ENCODE measurements at places on chromosomes 5 and 9.

GRCh38 chr5:33114361-33114760, 326.4 kb upstream of the TARS1 start:
- DNase-seq, result no peak

GRCh38 chr5:140039561-140039960, 3.5 kb downstream of the NRG2 start:
- no peak for DNase-seq

DNA sequence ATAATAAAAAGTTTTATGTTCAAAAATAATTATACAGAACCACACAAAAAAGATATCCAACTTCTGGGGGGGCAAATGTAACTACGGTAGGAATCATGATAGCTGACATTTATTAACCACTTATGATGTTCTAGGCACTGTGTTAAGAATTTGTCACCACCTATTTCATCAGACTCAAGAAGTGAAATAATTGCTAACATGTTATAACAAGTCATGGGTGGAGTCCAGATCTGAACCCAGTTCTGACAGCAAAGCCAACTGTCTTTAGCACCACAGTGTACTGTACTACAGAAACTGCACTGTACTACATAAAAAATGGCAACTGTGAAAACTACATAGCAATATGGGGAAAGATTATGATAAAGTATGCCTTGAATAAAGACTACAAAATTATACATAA, 3.0 kb upstream of the SAP30L start:
- no peak for DNase-seq

DNA sequence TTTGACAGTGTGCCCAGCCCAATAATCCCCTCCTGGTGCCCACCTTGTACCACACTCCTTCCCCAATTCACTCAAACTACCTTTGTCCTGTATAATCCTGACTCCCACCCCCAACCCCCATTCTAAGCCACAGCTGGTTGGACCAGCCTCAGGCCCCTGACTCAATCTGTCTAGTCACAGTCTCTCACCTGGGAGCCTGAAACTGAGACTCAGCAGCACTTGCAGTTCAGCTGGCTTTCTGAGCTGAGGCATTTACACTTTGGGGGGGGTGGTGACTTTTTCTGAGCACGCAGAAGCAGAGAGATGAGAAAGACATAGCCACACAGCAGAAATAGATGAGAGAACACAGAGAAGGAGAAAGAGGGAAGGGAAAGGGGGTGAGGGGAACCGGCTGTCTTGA, 247.3 kb downstream of the MAN2A1 start:
- DNase-seq, result no peak

DNA sequence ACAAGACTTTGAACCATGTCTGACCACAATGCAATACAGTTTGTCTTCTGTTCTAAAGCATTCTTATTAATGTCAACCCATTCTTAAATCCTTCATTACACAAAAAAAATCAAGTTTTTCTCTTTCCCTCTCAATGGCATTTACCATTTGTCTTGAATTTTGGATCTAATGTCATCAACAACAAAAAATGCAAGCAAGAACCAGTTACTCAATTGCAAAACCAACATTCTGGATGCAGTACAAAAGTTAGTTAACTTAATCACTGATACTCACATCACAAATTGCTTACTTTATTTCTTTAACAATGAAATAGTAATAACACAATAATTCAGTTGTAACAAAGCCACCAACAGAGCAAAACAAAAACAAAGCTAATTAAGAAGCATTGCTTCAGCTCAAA, 6.0 kb downstream of the C9orf40 start:
- DNase-seq, result no peak

- DNase-seq, result no peak
Observed at GRCh38 chr9:136678624-136679023, 8.6 kb downstream of the AGPAT2 start.

DNA sequence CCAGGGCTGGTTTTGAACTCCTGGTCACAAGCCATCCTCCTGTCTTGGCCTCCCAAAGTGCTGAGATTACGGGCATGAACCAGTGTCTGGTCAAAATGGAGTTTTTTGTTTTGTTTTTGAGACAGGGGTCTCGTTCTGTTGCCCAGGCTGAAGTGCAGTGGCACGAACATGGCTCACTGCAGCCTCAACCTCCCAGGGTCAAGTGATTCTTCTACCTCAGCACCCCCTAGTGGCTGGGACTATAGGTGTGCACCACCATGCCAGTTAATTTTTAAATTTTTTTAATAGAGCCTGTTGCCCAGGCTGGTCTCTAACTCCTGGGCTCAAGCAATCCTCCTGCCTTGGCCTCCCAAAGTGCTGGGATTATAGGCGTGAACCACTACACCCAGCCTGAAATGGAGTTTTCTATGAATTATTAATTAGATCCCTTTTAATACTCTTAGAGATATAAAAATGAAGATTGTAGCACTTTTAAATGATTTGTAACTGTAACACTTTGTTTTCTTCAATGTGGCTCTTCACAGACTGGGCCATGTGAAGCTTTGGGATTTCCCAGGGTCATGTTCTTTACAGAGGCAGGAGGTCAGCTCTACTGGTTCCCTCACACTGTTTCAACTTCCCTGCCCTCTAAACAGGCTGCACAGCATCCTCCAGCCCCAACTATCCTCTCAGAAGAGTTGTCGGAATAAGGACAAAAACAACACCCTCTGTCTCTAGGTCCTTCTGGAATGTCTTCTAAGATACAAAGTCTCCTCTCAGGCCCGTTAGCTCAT, 32.7 kb upstream of the SPARC start:
- DNase-seq, result no peak

DNA sequence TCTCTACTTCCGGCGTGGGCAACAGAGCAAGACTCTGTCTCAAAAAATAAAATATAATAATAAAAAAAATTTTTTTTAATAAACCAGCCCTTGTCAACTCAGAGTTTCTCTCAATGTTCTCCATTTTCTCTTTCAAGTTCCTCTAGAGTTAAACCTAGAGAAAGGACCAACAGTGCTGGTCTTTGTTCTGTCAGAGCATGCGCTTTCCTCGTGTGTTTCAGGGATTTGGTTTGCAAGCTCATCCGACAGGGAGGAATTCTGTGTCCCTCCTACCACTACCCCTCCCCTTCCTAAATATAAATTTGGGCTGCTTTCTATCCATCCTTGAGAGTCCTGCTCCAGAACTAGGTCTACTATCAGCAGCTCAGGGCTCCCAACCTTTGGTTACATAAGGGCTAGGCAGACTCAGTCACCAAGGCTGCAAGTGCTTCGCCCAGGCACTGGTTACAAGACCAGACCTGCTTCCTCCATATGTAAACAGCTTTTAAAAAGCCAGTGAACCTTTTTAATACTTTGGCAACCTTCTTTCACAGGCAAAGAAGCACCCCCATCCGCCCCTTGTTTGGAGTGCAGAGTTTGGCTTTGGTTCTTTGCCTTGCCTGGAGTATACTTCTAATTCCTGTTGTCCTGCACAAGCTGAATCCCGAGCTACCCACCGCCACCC, 13.5 kb downstream of the SETX start:
- DNase-seq, result no peak

DNA sequence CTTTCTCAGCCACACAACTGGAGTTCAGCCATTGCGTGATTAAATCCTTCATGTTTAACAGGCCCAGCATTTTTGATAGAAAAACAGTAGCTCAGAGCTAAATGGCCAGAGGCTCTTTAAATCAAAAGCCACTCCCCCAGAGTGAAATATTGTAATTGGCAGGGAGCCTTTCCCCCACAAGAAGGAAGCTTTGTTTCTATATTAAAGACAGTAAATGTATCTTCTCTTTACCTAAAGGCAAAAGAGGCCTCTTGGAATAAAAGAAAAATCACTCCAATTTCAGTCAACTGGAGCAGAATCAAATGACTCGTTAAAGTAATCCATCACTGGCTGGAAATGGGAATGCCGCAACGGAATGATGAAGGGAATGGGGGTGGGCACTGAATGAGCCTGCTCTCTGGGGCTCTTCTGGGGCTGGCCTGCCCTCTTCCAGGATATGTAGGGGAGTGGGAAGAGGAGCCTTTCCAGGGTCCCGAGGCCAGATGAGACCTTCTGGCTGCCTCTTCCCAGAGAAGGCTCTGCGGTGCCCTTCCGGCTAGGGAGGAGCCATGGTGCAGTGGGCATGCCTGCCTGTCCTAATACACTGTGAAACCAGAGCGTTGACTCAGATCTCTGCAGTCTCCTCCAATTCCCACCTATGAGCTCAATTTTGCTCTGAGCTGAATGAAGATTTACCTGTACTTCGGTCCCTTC, 45.2 kb downstream of the ANKDD1B start:
- no peak for DNase-seq

DNA sequence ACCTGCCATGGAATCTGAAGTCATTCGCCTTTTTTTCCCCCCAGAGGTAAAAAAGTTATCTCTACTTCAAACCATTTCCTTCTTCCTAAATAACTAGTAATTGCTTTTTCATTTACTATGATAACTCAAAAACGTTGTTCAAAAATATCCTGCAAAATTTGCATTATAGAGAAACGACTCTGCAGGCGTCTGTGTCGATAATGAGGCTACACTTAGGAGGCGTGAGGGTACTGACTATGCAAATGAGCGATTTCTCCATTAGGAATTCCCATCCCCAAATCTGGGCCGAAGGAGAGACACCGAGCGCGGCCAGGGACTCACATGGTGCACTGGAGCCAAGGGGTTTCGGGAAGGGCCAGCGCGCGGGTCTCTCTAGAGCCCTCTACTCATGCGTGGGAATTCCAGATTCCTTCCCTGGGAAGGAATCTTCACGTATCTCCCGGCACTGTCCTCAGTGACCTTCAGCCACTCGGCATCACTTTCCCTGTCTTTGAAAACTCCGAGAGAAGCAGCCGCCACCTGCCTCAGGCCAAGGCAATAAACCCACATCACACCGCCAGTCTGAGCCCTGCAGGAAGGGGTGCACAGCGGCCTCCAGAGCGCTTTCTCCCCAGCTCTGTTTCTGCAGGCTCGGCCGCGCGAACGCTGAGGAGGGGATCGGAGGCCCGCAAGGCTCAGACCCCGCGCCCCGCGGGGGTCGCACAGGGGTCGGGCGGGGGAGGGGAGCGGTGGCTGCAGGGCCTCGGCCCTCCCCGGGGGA, 718 bp upstream of the DENND4C start:
- peak; percentile 40 for DNase-seq

DNA sequence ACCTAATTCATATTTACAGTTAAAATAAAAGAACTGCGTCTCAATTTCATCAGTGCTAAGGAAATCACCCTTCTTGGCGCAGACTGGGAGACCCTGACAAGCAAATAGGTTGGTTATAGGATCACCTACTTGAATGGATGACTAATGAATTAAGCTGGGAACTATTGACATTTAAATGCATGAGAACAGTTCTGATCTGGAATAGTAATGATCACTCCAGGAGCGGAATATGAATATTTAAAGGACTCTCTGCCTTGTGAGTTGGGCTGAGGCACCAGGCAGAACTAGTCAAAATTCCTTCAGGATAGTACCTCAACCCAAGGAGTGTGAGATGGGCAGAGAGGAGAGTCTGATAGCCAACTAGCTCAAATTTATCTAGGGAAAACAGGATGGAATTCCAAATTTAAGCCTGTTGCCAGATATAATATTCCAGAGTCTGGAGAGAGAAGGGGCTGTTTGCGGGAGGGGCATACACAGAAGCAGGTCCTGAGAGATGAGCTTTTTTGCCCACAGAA, 364.4 kb downstream of the CSNK1G3 start:
- DNase-seq, result no peak

DNA sequence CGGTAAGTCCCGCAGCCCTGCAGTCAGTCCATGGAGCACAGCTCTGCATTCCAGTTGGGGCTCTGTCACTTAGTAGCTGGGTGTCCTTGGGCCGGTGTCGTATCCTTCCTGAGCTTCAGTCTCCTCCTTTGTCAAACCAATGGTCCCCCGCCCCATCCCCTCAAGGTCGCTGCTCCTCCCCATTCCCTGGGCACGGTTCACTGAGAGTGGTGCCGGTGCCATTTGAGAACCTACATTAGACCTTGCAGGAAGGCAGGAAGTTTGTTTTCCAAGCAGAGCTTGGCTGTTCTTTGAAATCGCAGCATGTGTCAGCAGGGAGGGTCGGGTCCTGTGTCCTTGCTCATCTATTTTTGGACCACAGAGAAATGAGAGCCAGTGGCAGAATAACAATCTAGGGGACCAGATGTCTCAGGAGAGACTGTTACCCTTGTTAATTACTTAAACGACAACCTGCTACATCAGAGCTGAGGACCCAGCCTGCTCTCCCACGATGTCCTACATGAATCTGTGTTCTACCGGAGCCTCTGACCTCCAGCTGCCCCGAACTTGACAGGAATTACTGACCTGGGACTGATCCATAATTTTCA, 21.7 kb upstream of the BARHL1 start:
- DNase-seq, result no peak

Data from stimulated activated CD8-positive, alpha-beta memory T cell treated with anti-CD3 and anti-CD28 coated beads, Interleukin-4, amount 100 ng/mL, for 1 hour (primary cell).